ENCODE measurements at places on chromosomes 7 and 10. TPM values are rescaled to one million over a fixed set of nuclear protein-coding genes. Genes with fewer than 3 reads are reported as not detected.

The UTF1 gene
- total RNA-seq, result not detected

The LIPN gene
- not detected for total RNA-seq

The APBB1IP gene
- total RNA-seq, result not detected

The C10orf95 gene
- 1.4 TPM for total RNA-seq

The KCNMA1 gene
- total RNA-seq, result 0.68 TPM

The ZNHIT1 gene
- 105 TPM for total RNA-seq

The THNSL1 gene
- 5.6 TPM for total RNA-seq

The CLRN3 gene
- total RNA-seq, result not detected

DNA sequence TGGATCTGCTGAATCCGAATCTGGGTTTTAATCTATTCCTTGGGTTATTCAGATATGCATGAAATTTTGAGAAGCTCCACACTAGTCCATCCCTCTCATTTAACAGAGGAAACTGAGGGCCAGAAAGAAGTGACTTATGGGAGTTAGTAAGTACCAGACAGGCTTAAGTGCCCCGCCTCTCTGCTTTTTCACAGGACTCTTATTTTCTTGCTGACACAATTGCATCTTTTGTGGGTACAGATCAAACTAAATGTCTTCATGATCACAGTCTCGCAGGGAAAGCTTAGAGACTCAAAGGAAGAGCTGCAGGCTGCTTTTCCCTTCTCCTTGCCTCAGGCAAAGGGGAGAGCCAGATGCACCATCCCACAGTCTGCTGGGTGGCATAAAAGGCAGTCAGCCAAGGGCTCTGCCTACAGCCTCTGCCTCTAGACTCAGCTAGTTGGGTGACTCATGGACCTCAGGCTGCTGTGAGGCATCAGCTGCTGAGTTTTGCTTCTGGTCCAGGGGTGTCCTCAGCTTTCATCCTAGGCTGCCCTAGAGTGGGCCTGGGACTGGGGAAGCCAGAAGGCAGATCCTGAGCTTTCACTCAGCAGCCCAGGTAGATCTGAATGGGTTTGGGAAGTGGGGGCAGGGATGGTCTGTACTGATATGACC is 11.6 kb downstream of the GOLGA7B start:
- DNase-seq, result peak; percentile 74

GRCh38 chr10:74624501-74624900 is 201.9 kb upstream of the KAT6B start:
- no peak for DNase-seq

DNA sequence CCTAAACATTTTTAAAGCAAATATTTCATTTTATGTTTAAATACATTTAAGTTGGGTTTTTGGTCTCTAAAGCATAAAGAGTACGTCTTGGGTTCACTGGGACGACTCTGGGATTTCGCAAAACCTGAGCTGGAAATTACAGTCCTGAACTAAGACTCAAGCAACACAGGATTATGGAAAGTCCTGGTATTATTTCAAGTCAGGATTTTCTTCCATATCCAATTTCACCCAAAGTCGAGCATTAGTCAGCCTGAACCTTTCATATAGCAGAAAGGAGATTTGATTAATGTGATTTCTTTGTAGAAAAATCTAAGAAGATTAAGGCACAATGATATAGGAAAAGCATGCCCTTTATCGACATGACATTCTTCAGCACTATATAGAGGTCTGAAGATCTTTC is 100.0 kb downstream of the MTERF1 start:
- DNase-seq, result no peak

- peak; percentile 97 for DNase-seq
Observed at GRCh38 chr7:23470330-23471105, at the start of gene IGF2BP3. IGF2BP3 (minus strand) TSS chr7:23470491; CDS start chr7:23470110, 381 bp downstream.

GRCh38 chr10:17023386-17024298 is 106.0 kb downstream of the CUBN start:
- DNase-seq, result peak; percentile 87
